ENCODE measurements at places on chromosomes 12 and 14.
A peak's percentile ranks its signal among the peaks of the same experiment; 100 is the strongest.

DNA sequence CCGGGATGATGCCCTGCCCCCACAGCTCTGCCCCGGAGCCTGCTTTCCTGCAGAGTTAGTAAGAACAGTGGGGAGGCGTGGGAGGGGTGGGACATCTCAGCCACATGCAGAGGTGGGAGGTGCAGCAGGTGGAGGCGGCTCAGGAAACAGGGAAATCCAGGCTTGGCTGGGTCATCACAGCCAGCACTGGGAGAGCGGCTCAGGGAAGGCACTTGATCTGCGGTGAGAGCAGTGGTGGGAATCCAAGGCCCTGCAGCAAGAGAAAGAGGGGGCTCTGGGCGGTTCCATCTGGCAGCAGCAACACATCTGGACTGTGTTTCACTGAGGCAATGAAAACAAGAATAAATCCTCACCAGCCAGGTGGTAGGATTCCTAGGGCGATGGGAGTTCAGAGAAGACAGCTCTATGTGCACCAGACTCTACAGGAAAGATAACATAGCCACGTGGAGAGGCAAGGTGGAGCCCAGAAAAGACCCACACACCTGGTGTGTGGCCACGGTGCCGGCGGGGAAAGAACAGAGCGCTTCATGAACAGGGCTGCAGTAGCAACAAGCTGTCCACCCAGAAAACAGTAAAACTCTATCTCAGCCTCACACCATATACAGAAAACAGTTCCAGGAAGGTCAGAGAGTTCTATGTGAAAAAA lies 57.6 kb downstream of the CCDC85C start:
- no peak for DNase-seq

- DNase-seq, result no peak
Observed at GRCh38 chr12:40970320-40970907, 217.7 kb upstream of the PDZRN4 start.

- DNase-seq, result no peak
Observed at GRCh38 chr14:75426332-75427125, 1.3 kb upstream of the JDP2 start.

DNA sequence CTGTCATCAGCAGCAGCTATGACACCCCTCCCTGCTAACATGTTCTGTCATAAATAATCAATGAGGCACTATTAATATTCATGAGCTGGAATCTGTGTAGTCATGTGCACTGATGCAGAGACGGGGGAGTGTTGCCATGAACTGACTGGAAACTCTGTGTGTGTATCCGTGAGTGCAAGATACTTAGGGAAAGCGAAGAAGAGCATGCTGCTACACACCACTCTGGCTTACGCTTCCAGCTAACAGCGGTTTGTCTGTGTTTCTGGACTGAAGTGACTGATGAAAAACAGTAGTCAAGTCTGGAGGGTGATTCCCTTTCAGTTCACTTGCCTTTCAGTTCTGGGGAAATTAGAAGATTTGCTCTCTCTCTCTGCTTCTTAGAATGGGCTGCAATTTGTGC lies 249.4 kb downstream of the PDZRN4 start:
- no peak for DNase-seq

DNA sequence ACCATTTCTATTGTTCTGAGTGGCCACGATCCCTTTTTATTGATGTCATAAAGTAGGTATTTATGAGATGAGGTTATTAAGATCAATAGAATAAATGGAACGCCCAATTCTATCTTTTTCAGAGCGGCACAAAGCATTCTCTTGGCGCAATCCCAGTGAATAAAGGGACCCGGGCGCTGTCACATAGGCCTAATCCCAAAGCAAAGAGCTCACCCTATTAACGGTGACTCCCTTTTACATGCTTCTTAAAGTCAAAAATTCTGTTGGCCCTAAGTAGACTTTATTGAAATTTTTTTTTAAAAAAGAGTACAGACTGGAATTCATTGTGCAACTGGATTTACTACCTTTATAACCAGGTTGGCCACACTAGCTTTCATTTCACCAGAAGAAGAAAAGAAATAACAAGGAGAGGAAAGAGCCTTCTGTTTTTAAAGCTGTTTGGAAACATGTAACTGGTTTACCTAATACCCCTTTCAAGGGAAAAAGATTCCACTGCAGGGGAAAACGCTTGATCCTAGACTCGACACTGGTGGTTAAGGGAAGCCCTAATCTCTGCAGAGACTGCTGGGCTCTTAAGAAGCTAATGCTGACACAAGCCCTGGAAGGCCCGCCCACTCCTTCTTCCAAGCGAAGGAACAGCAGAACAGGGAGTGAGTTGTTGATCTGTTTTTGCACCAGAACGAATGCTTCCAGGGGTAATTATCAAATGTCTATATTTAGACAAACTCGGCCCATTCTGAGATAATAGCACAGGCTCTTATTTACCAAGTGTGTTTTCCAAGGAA lies 381.2 kb downstream of the BCL11B start:
- DNase-seq, result no peak

DNA sequence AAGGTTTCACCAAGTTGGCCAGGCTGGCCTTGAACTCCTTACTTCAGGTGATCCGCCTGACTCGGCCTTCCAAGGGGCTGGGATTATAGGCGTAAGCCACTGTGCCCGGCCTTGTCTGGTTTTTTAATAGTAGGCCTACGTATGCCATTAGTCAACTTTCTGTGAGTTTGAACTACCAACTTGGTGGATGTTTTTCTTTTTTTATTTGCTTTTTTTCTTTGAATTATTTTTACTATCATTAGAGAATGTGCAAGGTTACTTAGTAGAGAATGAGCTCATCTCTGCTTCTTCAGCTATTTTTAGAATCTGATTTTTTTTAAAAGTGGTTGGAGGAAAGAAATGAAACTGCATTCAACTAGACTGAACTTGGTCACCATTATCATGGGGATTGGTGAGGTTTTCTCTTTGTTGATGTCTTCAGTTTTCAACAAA lies 51.4 kb downstream of the HMGA2 start:
- DNase-seq, result no peak

- peak; percentile 42 for DNase-seq
Observed at GRCh38 chr12:132327336-132328171, 1.8 kb downstream of the GALNT9 start.

DNA sequence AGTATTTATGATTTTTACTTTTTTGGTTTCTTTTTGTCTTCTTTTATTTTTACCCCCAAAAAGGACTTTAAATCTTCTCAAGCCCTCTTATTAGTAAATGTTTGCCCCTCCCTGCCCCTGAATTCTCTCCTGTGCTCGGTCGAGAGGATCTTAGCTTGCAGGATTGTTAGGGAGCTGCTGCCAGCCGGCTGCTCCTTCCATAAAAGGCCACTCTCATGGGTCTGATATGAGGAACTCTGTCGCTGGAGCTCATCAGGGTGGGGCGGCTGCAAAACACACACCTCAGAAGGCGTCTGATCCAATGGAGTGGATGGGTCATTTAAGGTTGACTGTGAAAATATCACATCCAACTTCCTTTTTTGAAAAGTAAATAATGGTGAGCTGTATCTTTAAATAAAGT lies 8.5 kb downstream of the LTBR start:
- no peak for DNase-seq

GRCh38 chr14:62631176-62631575 lies 414.1 kb downstream of the KCNH5 start:
- DNase-seq, result no peak

DNA sequence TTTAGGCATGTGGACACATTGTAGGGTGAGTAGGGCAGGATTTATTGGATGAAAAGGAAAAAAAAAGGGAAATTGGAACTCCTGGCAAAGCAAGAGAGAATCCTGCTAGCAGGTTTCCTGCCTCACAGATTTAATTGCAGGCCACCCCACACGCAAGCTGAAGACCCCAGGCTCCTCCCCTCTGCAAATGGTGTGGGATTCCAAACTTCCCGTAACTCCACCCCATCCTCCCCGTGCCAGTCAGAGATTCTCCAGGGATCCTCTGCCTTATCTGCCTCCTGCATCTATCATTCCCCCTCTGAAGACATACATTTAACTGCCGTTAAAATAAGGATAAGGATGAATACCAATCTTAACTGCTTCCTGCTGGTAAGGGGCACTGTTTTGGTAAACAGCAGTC lies 249.8 kb upstream of the GARIN2 start:
- no peak for DNase-seq

GRCh38 chr12:5295996-5296395 lies 135.9 kb upstream of the NTF3 start:
- DNase-seq, result no peak

DNA sequence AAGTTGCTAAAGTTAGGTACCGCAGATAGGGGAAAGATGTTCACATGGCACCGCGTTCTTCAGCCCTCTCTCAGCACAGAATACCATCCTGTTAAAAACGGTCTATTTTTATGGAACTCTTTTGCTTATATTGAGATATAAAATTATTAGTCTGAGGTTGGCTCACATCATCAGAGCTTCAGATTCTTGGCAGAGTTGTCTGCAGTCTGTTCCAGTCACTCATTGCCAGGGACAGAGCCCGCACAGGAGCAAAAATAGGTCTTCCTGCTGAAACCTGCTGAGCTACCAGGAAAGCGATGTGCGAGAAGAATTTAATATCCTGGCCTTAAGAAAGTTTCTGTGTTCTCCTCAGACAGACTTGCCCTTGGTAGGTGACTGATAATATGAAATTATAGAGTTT lies 249.8 kb downstream of the VRK1 start:
- DNase-seq, result no peak

- DNase-seq, result no peak
Observed at GRCh38 chr12:71439362-71439612, 311 bp upstream of the LGR5 start.

DNA sequence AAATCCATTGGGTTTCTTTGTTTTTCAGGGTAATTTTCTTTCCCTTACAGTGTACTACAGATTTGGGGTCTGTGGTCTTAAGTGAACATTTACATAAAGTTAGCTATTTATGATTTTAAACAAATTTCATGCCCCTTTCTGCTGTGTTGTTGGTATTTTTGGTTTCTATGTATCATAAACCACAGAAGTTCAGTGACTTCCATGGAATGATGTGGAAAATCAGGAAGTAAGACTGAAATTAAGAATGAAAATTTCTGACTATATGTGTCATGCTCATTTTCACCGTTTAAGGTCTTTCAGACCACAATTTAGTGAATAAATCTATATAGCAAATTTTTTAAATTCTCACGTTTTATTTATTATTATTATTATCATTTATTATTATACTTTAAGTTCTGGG lies 31.7 kb downstream of the ETV6 start:
- no peak for DNase-seq

DNA sequence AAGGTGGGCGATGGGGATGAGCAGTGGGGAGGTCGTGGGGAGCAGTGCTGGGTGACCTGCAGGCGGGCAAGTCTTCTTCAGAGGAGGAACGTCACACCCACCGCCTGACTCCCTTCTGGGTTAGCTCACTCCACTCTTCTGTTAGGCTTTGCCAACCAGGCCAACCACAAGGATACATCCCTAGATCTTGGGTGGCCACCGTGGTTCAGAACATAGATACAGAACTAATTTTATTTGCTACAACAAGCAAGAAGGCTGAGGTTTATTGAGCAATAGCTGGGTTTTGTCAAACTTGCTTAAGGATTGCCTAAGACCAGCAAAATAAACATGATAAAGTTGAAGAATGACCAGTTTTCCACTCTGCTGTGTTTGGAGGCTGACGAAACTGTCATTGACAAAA lies 109.4 kb downstream of the DACT1 start:
- no peak for DNase-seq

DNA sequence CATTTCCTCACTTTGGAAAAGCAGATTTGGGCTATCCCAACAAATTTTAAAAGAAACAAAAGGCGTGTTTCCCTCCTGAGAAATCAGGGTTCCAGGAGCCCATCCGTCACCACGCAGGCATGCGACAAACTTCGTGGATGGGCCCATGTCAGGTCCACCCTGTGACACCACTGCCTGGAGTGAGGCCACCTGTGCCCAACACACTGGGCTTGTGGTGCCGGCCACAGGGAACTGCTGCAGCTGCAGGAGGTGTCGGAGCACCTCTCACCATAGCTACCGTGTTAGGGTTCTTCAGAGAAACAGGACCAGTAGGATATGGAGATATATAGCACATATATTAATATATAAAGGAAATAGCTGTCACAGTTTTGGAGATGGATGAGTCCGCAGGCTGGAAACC lies 53.0 kb upstream of the BCL11B start:
- no peak for DNase-seq

DNA sequence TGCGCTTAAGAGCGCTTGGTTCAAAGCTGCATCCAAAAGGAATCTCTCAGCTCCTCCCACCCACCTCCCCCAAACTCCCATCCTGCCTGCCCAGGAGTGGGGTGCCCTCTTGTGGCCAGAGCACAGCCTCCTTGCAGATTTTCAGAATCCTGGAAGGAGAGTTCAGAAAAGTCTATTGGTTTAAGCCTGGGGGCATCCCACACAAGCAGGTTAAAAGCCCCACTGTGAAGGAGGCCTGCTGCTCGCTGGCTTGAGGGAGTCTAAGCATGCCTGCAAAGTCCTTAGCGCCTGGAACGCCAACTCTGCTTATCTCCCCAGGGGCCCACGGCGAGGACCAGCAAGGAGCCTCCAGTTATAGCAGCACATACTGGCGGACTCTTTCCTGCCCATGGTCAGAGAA lies 297.1 kb downstream of the KSR2 start:
- DNase-seq, result no peak

DNA sequence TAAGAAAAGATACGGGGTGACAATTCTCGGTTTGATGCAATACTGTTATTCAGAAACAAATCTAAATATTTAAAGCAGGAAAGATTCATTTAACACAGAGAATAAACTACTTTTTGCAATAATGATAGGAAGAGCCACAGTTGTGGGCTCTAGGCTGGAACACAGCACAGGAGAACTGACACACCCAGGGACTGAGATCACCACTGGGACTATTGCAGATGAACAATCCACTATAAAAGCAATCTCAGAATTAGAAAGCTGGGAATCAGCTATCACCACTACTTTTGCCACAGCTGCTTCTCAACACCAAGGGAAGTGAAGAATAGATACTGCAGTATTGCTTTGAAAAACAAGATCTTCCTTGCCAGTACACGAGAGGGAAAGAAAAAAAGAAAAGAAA lies 4.1 kb upstream of the PIK3C2G start:
- no peak for DNase-seq

GRCh38 chr12:42766754-42767153 lies 177.2 kb upstream of the PRICKLE1 start:
- DNase-seq, result no peak

GRCh38 chr12:64633940-64634337 lies 23.6 kb downstream of the RASSF3 start:
- DNase-seq, result no peak

GRCh38 chr12:127542931-127543330 lies 724.0 kb upstream of the TMEM132C start:
- DNase-seq, result no peak

- DNase-seq, result no peak
Observed at GRCh38 chr12:124030510-124030909, 57.5 kb downstream of the ZNF664 start.

DNA sequence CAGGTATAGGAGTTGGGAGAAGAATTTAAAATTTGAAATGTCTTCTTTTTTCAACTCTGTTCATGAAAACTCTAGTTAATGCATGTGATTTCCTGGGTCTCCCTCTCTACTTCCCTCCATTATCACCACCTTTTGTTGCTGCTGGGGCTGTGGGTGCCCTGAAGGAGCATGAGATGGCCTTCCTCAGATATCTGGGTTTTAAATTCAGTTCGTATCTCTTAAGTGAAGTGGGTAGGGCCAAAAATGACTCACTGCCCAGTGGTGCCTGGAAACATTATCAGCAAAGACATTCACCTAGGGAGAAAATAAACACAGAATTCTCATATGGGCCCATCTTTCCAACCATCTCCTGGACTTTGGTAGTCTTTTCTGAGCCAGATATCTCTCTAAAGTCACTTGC lies 234.9 kb upstream of the PLEKHG7 start:
- no peak for DNase-seq

GRCh38 chr14:98951031-98951430 lies 321.0 kb downstream of the BCL11B start:
- DNase-seq, result no peak

Data from activated naive CD8-positive, alpha-beta T cell treated with anti-CD3 and anti-CD28 coated beads, Interleukin-2, amount 50 U/mL, for 16 hours (primary cell).